ENCODE measurements at places on chromosomes 4 and X.

GRCh38 chr4:184573701-184574100 is 75.5 kb downstream of the CASP3 start:
- DNase-seq, result no peak

DNA sequence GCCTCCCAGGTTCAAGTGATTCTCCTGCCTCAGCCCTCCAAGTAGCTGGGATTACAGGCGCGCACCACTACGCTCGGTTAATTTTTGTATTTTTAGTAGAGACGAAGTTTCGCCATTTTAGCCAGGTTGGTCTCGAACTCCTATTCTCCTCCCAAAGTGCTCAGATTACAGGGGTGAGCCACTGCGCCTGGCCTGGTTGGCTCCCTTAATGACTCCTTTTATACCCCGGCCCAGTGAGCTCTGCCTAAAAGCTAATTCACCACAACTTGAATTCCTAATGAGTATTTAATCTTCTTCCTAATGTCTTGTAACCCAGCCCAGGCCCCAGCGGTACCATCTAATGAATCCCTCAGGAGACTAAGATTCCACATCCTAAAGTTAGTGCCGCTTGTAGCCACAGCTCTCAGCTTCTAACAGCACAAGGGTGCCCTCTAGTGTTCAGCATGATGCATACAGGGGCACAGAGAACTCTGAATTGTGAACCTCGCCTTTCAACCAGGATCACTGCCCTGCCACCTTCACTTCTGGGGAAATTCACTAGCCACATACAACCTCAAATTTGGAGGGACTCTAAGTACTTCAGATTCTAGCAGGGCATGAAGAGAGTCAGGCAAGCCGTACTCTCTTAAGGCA is 89.5 kb downstream of the OR13H1 start:
- peak; percentile 26 for DNase-seq

GRCh38 chr4:68288393-68288740 is 42.9 kb upstream of the TMPRSS11B start:
- no peak for DNase-seq

DNA sequence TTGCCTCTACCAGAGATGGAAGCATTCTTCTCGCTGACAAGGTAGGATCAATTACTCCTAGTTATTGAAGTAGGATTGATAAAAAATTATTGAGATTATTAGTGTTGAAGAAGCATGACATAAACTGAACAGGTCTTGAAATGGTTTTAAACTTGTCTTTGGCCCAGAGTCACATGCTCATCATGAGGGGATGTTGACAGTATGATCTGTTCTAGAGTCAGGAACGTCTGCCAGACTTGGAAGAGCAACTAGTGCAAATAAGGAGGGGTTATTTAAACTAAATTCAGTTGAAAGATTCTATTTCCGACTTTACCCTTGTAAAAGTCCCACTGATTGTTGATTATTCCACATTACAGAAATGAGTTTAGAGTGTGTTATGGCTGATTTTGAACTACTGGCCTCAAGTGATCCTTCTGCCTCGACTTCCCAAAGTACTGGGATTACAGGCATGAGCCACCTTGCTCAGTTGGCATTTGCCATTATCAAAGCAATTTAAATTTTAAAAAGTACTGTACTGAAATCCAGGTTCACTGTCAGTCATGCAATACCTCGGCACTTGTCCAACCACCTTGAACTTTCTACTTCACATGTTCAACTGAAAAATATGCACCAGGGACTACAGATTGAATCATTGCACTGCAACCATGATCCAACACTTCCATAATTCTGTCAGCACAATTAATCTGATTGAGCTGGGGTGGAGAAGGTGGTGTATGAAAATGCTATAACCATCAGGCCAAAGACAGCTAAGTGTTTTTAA is 19.7 kb downstream of the FABP2 start:
- DNase-seq, result no peak

DNA sequence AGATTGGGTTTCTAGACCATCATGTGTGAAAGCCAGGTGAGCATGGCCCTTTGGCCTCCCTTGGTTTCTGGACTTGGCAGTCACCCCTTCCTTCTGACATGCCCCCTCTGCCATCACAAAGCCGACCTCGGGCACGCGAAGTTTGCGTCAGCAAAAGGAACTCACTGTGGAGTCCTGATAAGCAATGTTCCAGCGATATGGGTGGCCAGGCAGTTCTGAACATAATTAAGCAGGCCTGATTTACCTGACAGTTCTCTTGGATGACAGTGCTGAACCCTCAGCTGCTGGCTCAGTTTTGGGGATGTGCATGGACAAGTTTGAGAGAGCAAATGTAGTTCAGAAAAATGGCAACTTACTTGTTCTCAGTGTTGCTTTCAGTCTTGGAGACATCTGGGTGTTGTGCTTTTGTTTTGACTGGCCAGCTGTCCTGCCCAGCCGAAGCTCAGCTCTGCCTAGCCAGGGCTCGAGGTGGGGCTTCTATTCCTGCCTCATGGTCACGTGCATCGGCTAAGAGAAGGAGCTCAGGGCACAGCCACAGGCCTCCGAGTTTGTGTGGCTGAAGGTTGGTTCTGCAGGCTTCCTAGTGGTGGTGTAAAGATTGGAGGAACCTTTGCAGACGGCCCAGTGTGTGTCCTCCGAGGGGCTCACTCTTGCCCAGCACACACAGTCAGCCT is 78.3 kb downstream of the CLDN34 start:
- no peak for DNase-seq

DNA sequence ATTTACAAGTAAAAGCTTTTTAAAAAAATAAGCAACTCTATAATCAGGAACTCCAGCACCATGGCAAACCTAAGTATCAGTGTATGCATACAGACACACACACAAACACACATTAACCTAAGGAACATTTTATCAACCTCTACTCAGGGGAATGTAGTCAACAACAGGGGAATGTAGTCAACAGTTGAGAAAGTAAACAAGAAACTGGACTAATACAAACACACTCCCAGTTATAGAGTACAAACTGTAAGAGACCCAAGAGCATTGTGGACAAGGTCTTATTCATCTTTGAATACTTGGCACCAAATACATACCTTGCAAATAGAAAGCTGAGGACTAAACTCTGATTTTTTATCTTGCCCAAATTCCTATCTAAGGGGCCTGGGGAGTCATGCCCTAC is 36.2 kb downstream of the PAPSS1 start:
- DNase-seq, result no peak

DNA sequence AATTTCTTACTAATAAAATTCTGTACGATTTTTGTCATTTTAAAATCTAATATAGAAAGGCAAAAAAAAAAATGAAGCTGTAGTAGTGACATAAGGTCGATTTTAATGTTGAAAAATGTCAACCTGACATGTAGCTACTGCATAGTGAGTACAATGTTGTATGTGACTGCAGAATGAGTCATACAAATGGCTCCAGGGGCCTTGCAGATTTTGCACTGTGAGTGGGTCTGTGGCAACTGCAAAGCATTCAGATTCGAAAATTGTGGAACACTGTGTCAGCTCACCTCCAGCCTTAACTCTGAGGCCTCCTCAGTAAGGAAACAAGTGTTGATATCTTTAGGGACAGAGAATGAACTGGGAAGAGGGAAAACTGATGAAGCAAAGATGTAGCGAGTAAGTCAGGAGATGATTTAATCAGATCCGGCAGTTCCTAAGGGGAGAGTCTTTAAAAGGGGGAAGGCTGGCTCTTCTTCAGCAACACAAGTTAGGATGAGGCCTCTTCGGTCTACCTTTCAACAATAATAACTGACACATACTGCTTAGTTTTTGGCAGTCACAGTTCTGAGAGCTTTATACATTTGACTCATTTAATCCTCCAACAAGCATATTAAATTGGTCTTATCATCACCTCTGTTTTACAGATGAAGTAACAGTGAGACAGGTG is 24.9 kb downstream of the TKTL2 start:
- DNase-seq, result no peak

DNA sequence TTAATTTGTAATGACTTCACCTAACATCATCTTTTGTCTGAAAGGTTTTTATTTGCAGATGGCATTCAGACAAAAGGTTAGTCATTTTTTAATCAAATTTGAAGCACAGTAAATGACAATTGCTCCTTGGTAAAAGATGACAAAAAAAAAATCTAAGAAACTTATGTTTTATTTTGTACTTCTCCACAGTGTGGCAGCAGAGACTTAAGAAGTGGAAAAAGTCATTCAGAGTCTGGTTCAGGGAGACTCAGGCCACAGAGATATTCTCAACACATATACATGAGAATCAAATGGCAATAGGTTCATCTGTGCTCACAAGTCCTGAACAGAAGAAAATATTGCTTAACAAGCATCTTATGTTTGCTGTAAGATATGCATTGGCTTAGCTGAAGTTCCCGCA is 436.2 kb downstream of the KCNIP4 start:
- DNase-seq, result peak; percentile 82

- no peak for DNase-seq
Measured at GRCh38 chr4:40648131-40648530, 18.5 kb upstream of the RBM47 start.

DNA sequence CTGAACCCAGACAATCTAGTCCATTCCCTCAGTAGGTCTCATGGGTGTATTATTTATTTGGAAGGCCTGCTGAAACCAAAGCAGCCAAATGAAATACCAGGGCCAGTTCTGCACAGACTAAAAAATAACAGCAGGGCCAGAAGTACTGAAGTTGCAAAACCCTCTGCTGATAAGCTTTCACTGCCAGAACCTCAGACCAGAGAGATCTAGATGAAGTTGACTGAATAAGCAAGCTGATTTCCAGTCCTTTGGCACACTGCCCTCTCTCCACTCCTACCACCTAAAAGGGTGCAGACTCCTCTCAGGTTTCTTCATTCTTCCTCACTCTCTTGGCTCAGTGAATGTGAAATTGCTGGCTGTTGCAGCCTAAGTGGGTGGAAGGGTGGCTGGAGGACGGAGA is 276.7 kb upstream of the KLF3 start:
- no peak for DNase-seq

DNA sequence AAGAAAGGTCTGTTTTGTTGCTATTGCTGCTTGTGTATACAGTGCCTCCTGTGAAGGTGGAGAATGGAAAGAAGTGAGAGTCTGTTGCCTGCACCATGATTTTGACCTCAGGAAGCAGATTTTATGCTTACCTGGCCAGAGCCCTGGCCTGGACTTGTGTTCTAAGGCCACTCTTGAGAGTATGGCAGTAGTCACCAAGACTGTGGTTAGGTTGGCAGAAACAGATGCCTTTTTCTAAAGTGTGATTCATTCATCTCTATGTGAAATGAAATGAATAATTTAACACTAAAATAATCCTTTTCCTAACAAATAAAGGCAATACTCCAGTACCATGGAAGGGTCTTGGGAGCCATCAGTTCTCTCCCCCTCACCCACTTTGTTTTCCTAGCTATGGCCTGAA is 161.8 kb downstream of the DCLK2 start:
- no peak for DNase-seq

- DNase-seq, result no peak
Measured at GRCh38 chrX:26387906-26388305, 171.9 kb downstream of the MAGEB5 start.

DNA sequence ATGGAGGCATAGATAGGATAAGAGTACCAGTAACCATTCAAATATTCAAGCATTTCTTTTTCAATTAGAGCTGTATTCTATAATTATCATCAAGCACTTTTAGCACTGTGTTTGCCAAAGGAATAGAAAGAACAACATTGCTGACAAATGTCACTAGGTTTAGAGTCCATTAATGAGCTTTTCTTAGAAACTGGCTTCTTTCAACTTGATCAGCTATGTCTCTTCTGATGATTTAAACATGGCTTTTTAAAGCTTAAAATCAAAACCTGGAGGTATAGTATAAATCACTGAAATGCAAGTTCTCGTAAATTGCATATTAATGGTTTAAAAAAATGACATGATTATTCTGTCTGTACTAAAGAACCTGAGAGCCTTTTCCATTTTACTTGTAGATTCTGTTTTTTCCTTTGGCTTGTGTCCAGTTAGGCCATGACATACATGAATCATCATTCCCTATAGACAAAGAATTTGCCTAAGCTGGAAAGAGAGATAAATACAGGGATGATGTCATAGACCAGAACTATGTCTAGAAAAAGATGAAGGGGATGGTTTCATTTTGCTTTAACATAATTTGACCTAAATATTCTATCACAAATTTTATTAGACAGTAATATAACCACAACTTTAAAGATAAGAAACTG is 340.1 kb upstream of the CTSO start:
- no peak for DNase-seq

Measured in cerebellar cortex (tissue), 1 donor.